NCI-H526 (cell line): ENCODE measurements at places on chromosomes 6 and 20.
A peak's percentile ranks its signal among the peaks of the same experiment; 100 is the strongest.

- DNase-seq: no peak
Observed at GRCh38 chr6:38067263-38067980, 247.9 kb downstream of the ZFAND3 start.

GRCh38 chr6:112594886-112595594 lies 247.9 kb downstream of the RFPL4B start:
- no peak for DNase-seq

DNA sequence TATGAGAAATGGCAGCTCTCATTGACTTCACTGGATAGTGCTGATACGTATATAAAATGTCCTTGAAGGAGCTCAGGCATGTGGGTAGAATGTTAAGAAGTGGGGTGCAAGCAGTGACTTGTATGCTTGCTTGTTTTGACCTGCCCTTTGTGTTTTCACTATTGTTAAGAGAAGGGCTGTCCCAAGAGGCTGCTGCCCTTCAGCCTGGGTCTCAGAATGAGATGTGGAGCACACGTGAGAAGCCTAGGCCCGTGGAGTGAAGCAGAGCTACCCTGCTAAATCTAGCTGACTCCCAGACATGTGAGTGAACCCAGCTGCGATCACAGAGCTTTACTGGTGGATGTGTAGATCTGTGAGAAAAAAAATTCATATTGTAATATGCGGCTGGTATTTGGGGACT lies 305.3 kb upstream of the RGS17 start:
- no peak for DNase-seq

- no peak for DNase-seq
Observed at GRCh38 chr6:27209659-27210269, 37.7 kb upstream of the PRSS16 start.

DNA sequence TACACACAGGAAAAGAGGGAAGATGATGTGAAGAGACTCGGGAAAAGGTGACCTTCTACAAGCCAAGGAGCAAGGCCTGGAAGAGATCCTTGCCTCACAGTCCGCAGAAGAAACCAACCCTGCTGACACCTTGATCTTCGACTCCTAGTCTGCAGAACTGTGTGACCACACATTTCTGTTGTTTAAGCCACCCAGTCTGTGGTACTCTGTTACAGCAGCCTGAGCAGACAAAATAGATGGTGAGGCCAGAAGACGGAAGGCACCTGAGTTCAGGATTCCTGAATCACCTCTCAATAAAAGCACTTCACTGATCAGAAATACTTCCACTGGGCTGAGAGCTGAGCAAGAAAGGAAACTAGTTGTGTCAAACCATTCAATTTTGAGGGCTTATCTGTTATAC lies 103.3 kb downstream of the BACH2 start:
- DNase-seq: no peak

DNA sequence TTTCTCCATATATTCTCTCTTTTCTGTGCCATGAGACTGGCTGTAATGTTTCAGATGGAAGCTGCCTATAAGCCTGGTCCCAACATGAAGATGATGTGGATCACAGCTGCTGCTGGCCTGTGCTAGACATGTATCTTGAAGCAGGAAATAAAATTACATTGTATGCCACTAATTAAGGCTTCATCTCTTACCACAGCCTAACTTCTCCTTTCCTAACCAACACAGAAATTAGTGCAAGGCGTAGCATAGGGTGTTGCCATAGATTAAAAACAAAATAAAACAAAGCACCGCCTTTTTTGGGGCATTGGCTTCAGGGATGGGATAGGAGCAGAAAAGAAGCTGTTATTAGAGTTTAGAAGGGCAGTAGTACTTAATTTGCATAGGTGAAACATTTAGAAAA lies 4.7 kb upstream of the SLC17A4 start:
- DNase-seq: no peak

- DNase-seq: no peak
Observed at GRCh38 chr6:46315589-46315988, 144.8 kb upstream of the ENPP5 start.

GRCh38 chr20:60172346-60172984 lies 214.2 kb downstream of the CDH26 start:
- DNase-seq: no peak

DNA sequence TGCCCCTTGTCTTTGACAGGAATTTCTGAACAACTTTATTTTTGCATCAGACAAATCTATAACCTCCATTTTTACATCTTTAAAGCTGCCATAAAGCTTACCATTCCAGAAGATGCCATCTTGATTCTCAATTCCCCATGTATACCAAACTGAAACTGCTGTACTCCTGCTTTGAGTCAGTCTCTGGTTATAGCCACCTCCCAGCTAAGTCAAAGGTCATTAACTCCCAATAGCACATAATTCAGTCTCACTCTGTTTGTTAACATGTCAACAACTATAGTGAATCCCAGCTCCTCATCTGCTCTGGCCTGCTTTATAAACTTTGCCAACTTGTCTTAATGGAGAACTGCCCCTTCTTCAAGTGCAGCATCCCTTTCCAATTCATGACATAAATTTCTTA lies 343.6 kb downstream of the FRK start:
- DNase-seq: no peak

- peak; percentile 67 for DNase-seq
Observed at GRCh38 chr6:692356-692851, 535 bp downstream of the EXOC2 start.

DNA sequence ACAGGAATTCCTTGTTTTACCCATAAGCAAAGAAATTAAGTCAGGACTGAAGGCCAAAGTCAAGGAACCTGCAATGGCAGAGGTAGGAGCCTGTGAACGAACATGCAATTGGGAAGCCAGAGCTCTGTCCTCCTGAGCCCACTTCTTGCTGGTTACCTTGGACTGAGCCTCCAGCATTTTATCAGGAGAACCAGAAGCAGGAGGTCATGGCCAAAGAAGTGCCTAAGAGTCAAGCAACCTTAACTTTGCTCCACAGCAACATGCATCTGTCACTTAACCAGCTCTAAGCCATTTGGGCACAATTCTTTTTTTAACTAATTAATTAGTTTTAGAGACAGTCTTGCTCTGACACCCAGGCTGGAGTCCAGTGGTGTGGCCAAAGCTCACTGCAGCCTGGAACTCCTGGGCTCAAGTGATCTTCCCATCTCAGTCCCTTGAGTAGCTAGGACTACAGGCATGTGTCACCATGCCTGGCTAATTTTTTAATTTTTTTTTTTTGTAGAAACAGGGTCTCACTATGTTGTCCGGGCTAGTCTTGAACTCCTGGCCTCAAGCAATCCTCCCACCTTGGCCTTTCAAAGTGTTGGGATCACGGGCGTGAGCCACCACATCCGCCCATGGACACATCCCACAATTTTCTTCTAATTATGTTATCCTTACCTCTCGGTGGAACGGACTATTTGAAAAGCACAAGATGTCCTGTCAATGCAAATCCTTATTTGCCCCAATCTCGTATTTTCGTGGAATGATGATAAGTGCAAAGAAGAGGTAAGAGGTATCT lies 334.2 kb downstream of the CD83 start:
- DNase-seq: no peak

DNA sequence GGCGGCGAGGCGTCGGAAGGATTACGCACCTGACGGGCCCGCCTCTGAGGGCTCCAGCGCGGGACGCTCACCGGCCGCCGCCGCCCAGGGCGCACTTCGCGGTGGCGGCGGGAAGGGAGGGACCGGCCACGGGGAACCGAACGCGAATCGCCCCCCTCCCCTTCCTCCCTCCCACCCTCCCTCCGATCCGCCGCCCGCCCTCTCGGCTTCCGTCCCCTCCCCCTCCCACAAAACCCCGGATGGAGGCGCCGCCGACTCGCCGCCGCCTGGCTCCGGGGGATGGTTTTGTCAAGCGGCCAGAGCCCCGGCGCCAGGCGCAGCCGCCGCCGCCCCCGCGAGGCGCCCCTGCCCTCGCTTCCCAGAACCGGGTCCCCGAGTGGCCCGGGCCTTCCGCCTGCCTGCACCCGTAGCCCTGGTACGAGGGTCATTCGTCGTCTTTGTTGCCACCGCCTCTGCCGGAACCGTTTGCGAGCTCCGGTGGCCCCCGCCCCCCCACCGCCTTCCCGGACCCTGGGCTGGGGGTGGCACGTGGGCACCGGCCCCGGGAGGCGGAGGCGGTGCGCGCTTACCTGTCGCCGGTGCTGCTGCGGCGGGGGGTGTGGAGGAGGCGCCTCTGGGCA lies 398 bp downstream of the ZBTB2 start:
- DNase-seq: no peak

GRCh38 chr20:44651684-44652423 lies at the start of gene ADA:
TSS of gene ADA (minus strand) at chr20:44651699. CDS start at chr20:44651607, 92 bp downstream.
- DNase-seq: peak; percentile 28

- no peak for DNase-seq
Observed at GRCh38 chr6:15359335-15359862, 113.5 kb downstream of the JARID2 start.

- DNase-seq: no peak
Observed at GRCh38 chr6:31142361-31142761, 3.5 kb upstream of the PSORS1C2 start.

DNA sequence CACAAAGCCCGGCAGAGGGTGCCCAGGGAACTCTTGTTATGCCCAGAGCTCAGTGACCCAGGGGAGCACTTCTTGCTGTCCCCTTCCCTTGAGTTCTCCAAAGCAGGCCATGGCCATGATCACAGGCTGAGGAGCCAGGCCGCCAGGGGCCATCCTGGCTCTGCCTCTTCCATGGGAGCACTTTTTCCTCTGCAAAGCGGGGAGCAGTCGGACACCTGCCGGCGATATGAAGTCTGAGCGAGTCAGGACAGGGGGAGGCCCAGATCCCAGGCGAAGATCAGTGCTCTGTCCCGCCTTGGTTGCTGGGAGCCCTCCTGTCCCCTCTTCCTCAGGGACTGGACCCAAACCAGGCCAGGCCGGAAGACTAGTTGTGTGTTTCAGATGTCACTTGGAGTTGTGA lies 67.9 kb downstream of the TCP11 start:
- DNase-seq: no peak

GRCh38 chr6:135522965-135523692 lies 25.6 kb upstream of the AHI1 start:
- DNase-seq: peak; percentile 6

DNA sequence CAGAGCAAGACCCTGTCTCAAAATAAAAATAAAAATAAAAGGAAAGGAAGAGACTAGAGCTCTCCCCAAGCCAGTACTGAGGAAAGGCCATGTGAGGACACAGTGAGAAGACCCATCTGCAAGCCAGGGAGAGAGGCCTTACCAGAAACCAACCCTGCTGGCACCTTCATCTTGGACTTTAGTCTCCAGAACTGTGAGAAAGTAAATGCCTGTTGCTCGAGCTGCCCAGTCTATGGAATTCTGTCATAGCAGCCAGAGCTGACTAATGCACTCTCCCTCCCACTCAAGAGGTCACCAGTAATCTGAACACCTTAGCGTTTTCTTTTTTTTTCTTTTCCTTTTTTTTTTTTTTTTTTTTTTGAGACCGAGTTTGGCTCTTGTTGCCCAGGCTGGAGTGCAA lies 7.3 kb upstream of the PRPH2 start:
- DNase-seq: no peak

- no peak for DNase-seq
Observed at GRCh38 chr20:313948-314347, 11.4 kb upstream of the SOX12 start.

GRCh38 chr20:57175397-57176010 lies 90.9 kb downstream of the BMP7 start:
- DNase-seq: no peak
